OCI-LY7 (cell line): ENCODE measurements at places on chromosomes 11 and 22.

GRCh38 chr22:18966748-18967147, 30.7 kb upstream of the PRODH start:
- no peak for DNase-seq

- DNase-seq: no peak
Measured at GRCh38 chr11:6303661-6304060, 16.6 kb downstream of the CAVIN3 start.

DNA sequence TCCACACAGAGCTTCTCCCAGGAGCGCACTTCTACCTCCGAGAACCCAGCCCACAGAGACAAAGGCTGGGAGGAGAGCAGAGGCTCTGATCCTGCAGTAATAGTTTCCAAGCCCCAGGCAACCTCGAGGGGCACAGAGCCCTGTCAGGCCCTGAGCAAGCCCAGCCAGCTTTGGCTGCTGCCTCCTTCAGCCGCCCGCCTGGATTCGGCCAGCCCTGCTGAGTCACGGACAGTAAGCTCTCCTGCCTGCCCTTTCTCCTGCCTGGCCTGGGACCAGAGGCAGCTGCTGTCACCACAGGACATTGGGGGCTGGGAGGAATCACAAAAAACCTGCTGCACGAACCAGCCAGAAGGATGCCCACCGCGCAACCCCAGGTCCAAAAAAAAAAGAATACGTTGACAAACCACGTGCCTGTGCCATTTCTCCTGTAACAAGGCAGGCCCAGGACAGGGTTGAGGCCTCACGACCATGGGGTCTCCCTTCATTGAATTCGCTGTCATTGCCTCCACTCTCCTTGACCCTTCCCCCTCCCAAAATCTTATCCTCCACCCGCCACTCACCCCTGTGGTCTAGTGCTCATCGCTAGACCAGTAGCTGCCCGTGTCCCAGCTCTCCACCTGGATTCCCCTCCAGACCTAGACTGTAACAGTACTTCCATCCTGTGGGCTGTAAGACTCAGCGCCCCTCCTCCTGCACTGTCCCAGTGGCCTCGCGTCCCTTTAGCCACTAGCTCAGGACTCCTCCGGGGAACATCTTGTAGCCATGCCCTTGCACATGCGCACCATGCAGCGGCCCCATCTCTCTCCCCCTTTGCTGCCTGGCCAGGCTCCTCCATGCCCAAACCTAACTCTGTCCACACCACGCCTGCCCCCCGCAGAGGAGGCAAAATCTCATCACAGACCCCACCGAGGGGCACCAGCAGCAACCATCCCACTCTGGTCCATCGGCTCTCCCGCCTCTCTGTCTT, 7.4 kb upstream of the SLC22A12 start:
- DNase-seq: no peak

- no peak for DNase-seq
Measured at GRCh38 chr22:19176175-19176643, 2.3 kb downstream of the SLC25A1 start.

GRCh38 chr22:28014211-28015045, 95.4 kb upstream of the PITPNB start:
- DNase-seq: no peak

GRCh38 chr11:66722745-66723651, 6.0 kb downstream of the SPTBN2 start:
- DNase-seq: no peak

- DNase-seq: no peak
Measured at GRCh38 chr11:75981546-75981945, 166.5 kb downstream of the UVRAG start.

- no peak for DNase-seq
Measured at GRCh38 chr11:107301878-107302277, 155.7 kb downstream of the CWF19L2 start.

DNA sequence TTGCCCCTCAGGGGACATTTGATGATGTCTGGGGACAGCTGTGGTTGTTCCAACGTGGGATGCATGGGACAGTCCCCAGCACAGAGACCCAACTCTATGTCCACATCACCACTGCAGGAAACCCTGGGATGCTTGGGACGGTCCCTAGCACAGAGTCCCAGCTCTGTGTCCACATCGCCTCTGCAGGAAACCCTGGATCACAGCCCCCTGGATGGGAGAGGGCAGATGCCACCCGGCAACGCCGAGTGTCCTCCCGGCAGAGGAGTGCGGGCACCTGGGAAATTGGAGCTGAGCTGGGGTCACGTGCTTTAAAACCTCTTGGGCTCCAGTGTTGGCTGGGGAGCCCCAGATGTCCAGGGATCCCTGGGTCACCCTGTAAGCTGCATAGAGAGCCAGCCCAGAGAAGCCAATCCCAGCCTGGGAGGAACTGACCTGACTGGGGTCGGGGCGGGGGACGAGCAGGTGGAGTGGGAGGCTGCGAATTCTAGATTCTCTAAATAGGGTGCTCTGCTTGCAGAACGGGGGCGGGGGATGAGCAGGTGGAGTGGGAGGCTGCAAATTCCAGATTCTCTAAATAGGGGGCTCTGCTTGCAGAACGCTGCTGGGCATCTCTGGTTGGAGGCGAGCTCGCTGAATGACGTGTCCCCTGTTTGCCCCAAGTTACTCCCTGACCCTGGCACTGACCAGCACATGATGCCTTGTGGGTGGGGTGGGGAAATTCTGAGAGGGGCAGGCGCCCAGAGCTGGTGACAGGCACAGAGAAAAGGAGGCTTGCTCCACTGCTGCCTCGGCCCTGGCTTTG, 1197.8 kb downstream of the BRD1 start:
- DNase-seq: no peak

- no peak for DNase-seq
Measured at GRCh38 chr22:44870021-44870420, 117.6 kb downstream of the ARHGAP8 start.
